ENCODE measurements at places on chromosomes 7 and 10.

DNA sequence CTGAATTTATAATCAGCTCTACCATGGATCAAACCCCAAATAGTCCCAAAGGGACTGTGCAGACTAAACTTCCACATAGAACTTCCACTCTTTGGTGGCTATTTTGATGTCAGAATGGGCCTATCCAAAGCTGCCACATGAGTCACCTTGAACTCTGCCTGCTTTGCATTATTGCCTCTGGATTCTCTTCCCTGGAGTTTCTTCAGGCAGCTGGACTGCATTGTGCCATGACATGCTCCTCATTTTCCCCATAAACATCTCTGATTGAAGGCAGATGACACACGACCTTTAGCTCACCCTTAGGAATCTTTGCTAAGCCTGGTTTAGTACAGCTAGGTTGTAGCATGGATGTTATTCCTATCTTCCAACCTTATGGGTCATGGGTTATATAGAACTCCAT, 251.7 kb downstream of the FZD1 start:
- no peak for DNase-seq

- DNase-seq = no peak
Measured at GRCh38 chr7:11343136-11343535, 369.5 kb downstream of the PHF14 start.

DNA sequence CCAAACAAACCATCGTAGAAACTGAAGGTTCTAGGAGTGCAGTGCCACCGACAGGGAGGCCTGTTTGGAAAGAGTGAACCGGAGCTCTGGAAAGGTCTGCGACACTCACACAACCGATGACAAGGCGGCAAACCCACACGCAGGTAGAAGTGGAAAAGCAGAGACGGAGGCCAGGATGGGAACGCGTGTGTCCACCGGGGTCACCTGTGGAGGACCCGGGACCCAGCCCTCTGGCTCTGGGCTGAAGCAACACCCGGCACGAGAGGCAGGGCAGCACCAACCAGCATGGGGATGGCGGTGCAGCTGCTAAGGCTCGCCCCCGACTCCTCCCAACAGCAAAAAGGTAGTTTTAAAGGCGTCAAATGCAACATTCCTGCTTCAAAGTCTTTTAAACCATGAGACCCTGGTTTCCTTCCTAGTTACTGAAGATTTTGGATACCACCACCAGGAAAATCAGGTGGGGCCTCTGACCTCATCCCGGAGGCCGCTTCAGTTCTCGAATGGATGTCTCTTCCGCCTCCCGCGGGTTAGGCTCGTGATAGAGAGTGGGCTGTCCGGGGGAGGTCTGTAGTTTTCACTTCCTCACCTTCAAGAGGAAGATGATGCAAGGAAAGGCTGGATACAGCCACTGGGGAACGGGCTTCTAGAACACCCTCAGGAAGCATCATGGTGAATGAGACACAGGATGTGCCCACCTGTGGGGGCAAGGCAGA, 115.5 kb downstream of the SMURF1 start:
- DNase-seq = no peak

DNA sequence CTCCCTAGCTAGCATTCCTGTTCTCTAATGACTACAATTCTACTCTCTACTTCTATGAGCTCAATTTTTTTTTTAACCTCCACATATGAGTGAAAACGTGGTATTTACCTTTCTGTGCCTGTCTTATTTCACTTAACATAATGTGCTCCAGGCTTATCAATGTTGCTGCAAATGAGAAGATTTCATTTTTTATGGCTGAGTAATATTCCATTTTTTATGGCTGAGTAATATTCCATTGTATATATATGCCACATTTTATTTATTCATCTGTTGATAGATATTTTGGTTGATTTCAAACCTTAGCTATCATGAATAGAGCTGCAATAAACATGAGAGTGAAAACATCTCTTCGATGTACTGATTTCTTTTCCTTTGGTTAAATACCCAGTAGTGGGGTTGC, 159.6 kb upstream of the TPK1 start:
- DNase-seq = no peak

DNA sequence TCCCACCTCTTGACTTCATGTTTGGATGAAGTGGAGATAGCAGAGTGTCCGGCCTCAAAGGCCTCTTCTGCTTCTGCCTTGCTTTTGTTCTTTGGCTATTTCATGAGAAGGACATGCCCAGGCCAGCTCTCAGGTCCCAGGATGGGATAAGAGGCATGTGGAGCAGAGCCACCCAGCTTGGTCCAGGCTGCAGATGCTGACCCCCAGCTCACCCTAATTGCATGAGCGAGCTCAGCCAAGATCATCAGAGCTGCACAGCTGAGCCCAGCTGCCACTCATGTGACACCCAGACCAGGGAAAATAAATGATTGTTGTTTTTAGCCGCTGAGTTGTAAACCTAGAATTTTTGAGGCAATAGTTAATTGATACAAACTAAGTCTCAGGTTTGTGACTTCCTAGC, 230.0 kb downstream of the PHF14 start:
- no peak for DNase-seq

- DNase-seq = no peak
Measured at GRCh38 chr10:44193567-44194220, 191.2 kb downstream of the CXCL12 start.

DNA sequence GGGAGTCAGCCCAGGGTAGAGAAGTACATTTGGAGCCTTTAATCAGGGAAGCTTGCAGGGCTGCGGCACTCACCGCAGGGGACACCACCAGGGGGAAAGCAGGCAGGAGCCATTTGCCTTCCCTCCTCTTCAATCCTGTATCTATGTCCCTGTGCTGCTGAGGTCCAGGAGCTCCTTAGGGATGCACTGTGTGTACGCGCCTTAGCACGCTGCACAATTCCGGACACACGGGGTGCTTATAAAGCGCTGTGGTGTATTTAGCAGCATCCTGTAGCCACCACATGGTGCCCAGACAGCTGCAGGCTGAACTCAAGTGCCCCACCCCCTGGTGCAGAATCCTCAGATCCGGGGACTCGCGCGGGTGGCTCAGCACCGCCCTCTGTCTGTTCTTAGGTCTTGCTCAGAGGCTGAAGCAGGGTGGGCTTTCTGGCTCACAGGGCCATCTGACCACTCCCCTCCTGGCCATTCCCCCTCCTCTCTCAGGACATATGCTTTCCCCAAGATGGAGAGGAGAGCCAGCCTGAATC, 421.4 kb downstream of the SDK1 start:
- no peak for DNase-seq

DNA sequence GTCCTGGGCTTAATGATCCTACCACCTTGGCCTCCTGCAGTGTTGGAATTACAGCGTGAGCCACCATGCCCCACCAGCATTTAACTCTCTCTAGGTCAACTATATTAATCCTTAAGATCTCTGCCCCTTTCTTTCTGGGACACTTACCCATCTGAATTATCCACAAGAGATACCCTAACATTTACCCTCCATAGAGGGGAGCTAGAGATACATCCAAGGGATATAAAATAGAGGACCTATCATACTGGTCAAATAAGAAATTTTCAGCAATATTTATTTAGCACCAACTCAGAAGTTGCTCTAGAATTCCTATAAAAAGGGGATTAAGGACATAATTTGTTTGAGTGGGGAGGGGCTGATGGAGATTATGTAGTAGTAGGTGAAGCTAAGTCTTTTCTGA, 96.5 kb downstream of the OTUD1 start:
- no peak for DNase-seq

DNA sequence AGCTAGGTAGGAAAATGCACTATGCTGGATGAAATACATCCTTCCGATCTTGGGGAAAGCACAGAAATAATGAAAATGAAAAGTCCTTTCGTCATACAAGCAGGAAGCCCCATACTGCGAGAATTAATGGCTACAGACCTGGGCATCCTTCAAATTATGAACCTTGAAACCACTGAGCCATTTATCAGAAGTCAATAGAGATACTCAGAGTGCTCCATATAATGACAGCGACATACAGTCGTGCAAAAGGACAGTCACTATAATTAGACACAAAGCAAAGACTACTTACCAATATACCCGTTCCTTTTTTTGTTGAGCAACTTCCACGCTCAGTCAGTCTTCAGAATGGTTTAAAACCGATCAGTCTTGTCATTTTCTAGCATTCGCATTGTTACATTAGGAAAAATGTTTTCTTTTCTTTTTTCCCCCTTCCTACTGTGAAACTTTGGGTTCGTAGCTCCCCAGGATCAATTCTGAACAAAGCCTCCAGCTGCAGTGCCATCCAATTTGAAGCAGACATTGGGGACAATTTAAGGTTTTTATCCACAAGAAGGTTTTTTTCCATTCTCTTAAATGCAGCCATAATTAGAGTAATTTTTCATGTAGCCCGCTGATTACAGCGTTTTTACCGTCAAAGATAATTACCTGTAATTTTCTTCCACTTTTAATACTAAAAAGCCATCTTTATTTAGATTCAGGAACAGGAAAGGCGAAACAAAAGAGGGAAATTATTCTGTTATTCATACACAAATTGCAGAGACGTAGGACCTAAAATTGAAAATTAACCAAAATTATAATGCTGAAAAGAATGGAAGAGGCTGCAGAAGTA, 6.4 kb downstream of the DLX6 start:
- DNase-seq = no peak

DNA sequence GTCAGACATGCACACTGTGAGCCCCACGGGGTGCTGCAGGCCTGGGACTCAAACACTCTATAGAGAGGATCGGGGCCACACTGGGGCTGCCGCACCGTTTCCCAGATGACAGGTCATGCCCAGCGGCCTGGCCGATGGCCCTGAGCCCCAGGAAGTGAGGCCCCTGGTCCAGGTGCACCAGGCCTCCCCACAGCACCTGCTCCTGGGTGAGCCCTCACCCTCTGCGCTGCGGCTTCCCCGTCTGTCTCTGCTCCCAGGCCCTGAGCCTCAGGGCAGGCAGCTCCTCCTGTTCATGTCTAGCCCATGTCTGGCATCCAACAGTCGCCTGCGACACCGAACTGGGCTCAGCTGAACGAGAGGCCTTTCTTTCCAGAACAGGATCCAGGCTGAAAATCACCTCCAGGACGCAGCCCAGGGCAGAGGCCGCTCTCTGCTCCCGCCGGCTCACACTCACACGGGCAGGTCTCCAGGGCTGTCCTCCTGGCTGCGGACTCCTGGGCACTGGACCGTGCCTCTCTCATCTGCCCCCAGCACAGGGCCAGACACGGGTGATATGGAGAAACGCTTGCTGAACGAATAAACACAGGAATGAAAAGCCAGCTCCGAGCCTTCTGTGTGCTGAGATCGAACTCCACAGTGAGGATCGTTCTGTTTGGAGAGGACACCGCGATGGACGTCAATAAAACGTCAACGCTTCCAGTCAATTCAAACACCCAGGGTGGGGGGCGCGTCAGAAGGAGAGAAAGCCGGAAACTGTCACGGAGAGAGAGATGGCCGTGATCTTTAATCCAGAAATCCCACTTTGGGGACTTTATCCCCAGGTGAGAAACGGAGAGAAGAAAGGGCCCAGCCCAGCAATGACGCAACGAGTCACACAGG, 202.4 kb downstream of the ELFN1 start:
- no peak for DNase-seq

GRCh38 chr7:79876848-79877252, 257.8 kb upstream of the GNAI1 start:
- no peak for DNase-seq

- DNase-seq = no peak
Measured at GRCh38 chr10:119375574-119376272, 166.8 kb downstream of the RGS10 start.

GRCh38 chr10:75403144-75403938, 1.8 kb upstream of the ZNF503 start:
- no peak for DNase-seq

DNA sequence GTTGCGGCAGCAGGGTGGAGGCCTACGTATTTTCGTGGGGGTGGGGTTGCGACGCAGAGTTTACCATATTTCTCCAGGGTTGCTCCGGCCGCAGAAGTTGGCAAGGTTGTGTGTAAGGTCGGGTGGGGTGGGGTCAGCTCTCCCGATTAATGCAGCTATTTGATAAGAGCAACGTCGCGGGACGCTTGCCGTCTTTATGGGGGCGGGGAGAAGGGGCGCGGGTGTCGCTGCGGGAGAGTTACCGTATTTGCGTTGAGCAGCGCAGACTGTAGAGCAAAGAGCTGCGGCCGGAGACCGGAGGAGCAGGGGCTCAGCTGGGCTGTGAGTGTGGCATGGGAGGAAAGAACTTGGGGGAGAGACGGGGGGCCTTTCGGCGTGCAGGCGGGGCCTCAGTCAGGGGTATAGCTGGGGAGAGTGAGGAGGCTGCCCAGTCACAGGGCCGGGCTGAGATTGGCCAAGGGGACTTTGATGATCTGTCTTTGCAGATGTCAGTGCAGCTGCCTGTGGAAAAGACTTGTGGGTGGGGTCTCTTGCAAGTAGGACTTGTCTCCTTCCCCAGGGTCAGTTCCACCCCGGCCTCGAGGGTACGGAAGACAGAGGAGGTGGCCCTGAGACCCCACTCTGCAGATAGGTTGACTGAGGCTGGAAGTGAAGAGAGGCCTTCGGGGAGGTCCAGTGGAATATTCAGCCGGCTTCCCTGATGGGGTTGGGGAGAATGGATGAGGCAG, 26.6 kb downstream of the ZNF775 start:
- peak; percentile 42 for DNase-seq

DNA sequence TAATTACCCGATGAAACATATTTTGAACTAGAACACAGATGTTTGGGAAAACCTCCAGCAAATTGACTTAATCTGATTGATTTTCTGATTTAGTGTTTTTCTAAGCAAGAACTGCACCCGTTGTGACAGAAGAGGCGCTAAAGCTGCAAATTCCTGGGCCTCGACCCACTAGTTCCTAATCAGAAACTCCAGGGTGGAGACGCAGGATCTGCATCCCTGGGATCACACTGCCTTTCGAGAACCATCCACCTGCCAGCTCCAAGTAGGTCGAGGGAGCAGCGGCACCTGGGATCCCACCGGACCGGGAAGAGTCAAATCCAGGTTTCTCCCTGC, 136.8 kb upstream of the CDCA7L start:
- no peak for DNase-seq

- no peak for DNase-seq
Measured at GRCh38 chr7:141688043-141688442, 13.9 kb downstream of the DENND11 start.

DNA sequence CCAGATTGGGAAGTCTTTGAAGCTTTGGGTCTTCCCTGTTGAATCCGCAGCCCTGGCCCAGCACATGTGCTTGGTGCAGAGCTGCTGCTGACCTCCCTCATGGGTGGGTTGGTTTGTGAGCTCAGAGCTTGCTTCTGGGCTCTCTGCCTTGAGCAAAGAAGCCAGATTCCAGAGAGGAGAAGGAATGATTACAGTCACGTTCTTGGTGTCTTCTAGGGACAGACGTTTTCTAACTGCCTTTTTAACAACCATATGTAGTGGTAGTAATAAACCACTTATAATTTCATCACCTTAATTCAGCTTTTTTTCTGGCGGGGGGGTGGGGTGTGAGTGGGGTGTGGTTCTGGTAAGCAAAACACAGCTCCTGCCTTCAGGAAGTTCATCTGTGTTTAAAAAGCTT, 39.5 kb downstream of the LRMDA start:
- DNase-seq = no peak

- no peak for DNase-seq
Measured at GRCh38 chr7:127650847-127651555, 993 bp upstream of the SND1 start.

GRCh38 chr7:135102372-135102771, 45.5 kb upstream of the TMEM140 start:
- DNase-seq = no peak

All from effector memory CD8-positive, alpha-beta T cell (primary cell).